ENCODE measurements at places on chromosomes 3 and 15.

DNA sequence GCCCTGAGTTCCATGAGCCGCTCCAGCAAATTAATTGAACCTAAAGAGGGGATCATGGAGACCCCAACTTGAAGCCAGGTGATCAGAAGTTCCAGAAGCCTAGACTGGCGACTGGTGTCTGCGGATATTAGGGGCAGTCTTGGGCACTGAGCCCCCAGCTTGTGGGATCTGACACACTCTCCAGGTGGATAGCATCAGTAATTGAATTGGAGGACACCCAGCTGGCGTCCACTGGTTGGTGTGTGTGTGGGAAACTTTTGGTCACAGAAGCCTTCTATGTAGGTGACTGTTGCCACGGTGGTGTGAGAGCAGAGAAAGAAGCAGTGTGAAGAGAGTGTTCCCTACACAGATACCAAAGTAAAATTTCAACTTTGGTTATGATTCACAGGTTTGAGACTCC, 106.0 kb upstream of the ADPGK start:
- DNase-seq, result no peak
- peaks cover 7% of the 10 kb centered on the region for H3K27me3 ChIP-seq
- H3K36me3 ChIP-seq, result no peaks in the 10 kb centered on the region
- H3K4me3 ChIP-seq, result no peak overlapping the region

DNA sequence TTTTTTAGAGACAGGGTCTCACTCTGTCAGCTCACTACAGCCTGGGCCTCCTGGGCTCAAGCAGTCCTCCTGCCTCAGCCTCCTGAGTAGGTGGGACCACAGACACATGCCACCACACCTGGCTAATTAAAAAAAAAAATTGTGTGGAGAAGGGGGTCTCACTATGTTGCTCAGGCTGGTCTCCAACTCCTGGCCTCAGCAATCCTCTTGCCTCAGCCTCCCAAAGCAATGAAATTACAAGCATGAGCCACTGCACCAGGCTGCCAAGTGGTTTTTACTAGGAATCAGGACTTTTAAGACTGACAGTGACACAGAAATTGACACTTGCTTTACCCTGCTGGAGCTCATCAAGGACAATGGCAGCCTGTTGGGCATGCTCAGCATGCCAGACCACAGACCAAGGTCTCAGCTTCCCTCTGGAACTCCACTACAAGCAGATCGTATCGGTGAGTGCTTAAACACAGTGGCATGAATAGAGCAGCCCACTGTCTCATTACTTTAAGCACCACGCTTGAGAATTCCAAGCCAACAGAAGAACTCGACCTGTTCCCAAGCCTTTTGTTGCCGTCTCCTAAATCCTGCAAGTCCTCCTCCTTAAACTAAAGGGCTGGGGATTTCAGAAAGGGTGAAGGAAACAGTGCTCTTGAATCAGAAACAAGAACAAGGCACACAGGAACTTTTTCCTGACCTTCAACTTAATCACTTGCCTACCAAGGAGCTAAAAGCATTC, 41.4 kb downstream of the EOMES start:
- H3K4me3 ChIP-seq, result no peak overlapping the region
- no peak for DNase-seq
- no peak overlapping the region for H3K27ac ChIP-seq
- H3K27me3 ChIP-seq, result no peaks in the 10 kb centered on the region
- H3K4me1 ChIP-seq, result peaks cover 4% of the 10 kb centered on the region
- H3K36me3 ChIP-seq, result no peaks in the 10 kb centered on the region

- H3K4me3 ChIP-seq, result no peak overlapping the region
- H3K27ac ChIP-seq, result no peak overlapping the region
- no peak for DNase-seq
- no peaks in the 10 kb centered on the region for H3K36me3 ChIP-seq
- H3K27me3 ChIP-seq, result no peaks in the 10 kb centered on the region
Observed at GRCh38 chr3:37961622-37962431, 28.8 kb upstream of the VILL start.

- H3K27ac ChIP-seq, result no peak overlapping the region
- H3K4me1 ChIP-seq, result no peaks in the 10 kb centered on the region
- no peak for DNase-seq
- no peaks in the 10 kb centered on the region for H3K27me3 ChIP-seq
- no peaks in the 10 kb centered on the region for H3K36me3 ChIP-seq
Observed at GRCh38 chr3:151787626-151788025, 26.3 kb upstream of the AADAC start.

- H3K27me3 ChIP-seq, result no peaks in the 10 kb centered on the region
- peaks cover 48% of the 10 kb centered on the region for H3K36me3 ChIP-seq
- H3K4me3 ChIP-seq, result no peak overlapping the region
- DNase-seq, result no peak
- H3K27ac ChIP-seq, result no peak overlapping the region
- no peaks in the 10 kb centered on the region for H3K4me1 ChIP-seq
Observed at GRCh38 chr3:113614402-113614801, 82.0 kb downstream of the USF3 start.

DNA sequence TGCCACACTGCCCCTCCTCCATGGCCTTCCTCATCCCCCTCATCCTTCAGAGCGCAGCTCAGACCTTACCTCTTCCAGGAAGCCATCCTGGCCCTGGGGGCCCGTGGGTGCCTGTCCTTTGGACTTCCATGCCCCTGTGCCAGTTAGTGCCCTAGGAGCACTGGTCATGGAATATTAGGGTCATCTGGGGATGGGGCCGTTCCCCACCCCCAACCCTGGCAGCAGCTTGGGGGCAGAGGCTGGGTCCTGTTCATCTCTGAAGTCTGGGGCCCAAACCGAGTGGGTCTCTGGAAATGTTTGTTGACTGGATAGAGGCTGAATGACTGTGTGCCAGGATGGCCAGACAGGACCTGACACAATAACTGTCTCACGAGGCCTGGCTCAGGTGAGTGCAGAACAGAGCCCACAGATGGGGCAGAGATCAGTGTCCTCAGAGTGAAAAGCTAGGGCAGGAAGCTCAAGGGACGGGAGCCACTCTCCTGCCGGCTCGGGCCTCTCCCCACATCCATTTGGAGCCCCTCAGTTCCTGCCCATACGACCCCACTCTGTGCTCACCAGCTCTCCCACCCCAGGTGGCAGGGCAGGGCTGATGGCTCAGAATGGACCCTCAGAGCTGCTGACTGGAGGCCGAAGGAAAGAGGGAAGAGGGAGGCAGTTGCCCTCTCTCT, 62.5 kb downstream of the TLE3 start:
- no peak overlapping the region for H3K27ac ChIP-seq
- H3K4me3 ChIP-seq, result no peak overlapping the region
- no peak for DNase-seq

DNA sequence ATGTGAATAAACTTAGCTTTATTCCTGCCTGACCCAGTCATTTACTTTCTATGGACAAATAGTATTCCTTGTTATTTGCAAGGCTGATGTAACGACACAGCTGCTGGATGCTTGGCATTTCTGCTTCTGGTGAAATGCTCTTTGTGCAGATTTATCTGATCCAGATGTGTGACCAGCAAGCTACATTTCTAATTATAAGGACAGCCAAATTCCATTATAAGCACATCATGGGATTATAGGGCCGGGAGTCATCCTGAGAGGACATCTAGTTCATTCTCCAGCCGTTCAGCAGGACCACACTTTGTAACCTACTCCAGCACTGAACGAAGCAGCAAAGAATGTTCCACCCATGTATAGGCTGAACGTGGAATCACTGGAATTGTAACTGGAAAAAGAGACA, 42.9 kb downstream of the FNDC3B start:
- peaks cover 2% of the 10 kb centered on the region for H3K4me1 ChIP-seq
- DNase-seq, result no peak
- no peak overlapping the region for H3K4me3 ChIP-seq
- no peaks in the 10 kb centered on the region for H3K36me3 ChIP-seq
- H3K27me3 ChIP-seq, result no peaks in the 10 kb centered on the region
- no peak overlapping the region for H3K27ac ChIP-seq

GRCh38 chr3:26967501-26967900, 344.9 kb downstream of the LRRC3B start:
- no peaks in the 10 kb centered on the region for H3K36me3 ChIP-seq
- no peaks in the 10 kb centered on the region for H3K27me3 ChIP-seq
- H3K4me3 ChIP-seq, result no peak overlapping the region
- H3K4me1 ChIP-seq, result no peaks in the 10 kb centered on the region

GRCh38 chr3:148077318-148077923, 620.3 kb upstream of the AGTR1 start:
- no peaks in the 10 kb centered on the region for H3K27me3 ChIP-seq
- no peak overlapping the region for H3K27ac ChIP-seq
- H3K4me1 ChIP-seq, result no peaks in the 10 kb centered on the region
- H3K4me3 ChIP-seq, result no peak overlapping the region
- no peak for DNase-seq

GRCh38 chr3:100045696-100046095, 68.6 kb downstream of the FILIP1L start:
- no peaks in the 10 kb centered on the region for H3K27me3 ChIP-seq
- no peak overlapping the region for H3K4me3 ChIP-seq
- H3K27ac ChIP-seq, result no peak overlapping the region

- no peaks in the 10 kb centered on the region for H3K36me3 ChIP-seq
- no peaks in the 10 kb centered on the region for H3K27me3 ChIP-seq
- H3K4me3 ChIP-seq, result no peak overlapping the region
Observed at GRCh38 chr3:14780927-14781507, 37.7 kb upstream of the FGD5 start.

- no peak overlapping the region for H3K27ac ChIP-seq
- H3K36me3 ChIP-seq, result peaks cover 38% of the 10 kb centered on the region
- H3K27me3 ChIP-seq, result no peaks in the 10 kb centered on the region
- no peak overlapping the region for H3K4me3 ChIP-seq
Observed at GRCh38 chr3:39086144-39086543, 21.3 kb downstream of the GORASP1 start.

Measured in CD8-positive, alpha-beta memory T cell (primary cell).